ENCODE measurements at places on chromosomes 5 and 9.

- DNase-seq, result no peak
Observed at GRCh38 chr5:3891113-3891512, 295.5 kb downstream of the IRX1 start.

DNA sequence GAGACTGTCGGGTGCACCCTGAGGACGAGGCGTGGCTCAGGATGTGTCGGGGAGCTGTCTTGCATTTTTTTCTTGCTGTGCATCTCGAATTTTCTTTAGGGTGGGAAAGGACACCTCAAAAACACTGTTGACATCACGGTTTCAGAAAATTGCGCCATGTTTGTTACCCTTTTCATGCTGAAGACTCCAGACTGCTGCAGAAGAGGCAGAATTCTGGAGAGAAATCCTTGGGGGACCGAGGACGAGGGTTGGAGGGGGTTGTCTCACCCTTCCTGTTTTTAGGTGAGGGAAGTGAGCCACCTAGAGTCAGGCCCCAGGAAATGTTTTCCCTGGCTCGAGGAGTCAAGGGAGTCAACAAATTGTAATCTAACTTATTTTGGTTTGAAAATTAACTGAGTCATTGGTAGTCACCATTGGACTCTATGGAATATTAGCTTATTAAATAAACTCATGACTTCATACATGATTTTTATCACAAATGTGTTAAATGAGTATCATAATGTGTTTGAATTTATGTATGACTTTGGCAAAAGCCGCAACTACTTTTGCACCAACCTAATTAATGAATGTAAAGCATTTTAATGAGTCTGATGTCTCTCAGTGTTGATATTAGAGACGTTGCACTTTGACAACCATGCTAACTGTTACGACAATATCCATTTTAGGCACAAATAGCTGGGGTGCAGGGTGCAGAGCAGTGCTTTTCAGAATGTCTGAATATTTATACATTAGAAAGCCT is 724 bp upstream of the LYSMD3 start:
- peak; percentile 85 for DNase-seq

DNA sequence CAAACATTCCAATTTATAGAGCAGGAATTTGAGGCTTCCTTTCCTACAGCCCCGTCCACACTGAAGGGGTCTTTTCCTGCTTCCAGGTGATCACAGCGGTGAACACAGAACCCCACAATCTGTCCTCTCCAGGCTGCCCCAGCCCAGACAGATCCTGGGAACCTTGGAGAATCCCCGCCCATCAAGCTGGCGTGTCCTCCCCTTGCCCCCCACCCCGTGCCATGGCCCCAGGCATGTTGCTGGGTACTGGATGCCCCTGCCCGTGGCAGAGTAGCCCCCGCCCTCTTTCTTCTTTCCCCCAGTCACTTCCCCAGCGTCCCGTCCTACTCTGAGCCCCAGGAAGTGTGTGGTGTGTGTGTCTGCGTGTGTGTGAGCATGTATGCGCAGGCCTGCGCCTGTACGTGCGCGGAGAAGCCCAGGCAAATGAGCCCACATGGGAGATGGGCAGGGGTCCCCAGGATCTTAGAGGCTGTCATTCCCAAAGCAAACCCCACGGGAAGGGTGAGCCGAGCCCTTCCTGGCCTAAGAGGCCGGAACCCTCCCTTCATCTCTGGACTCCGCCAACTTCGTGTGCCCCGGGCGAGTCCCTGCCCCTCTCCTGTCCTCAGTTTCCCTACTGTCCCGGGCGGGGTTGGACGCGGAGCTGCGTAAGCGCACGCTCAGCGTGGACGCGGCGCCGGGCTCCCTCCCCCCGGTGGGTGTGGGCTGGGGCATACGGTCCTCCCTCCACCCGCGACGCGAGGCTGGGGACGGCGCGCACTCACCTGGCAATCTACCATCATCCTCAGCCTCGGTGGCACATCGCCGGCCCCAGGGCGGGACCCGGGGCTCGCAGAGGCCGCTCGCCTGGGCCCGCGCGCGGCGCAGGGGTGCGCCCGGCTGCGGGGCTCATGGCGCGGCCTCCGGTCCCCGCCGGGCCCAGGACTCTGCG is 15.2 kb downstream of the GBGT1 start:
- DNase-seq, result peak; percentile 41

GRCh38 chr9:2628919-2629318 is 7.3 kb downstream of the VLDLR start:
- DNase-seq, result no peak

GRCh38 chr5:131270809-131271208 is 7.0 kb downstream of the CDC42SE2 start:
- DNase-seq, result peak; percentile 34

DNA sequence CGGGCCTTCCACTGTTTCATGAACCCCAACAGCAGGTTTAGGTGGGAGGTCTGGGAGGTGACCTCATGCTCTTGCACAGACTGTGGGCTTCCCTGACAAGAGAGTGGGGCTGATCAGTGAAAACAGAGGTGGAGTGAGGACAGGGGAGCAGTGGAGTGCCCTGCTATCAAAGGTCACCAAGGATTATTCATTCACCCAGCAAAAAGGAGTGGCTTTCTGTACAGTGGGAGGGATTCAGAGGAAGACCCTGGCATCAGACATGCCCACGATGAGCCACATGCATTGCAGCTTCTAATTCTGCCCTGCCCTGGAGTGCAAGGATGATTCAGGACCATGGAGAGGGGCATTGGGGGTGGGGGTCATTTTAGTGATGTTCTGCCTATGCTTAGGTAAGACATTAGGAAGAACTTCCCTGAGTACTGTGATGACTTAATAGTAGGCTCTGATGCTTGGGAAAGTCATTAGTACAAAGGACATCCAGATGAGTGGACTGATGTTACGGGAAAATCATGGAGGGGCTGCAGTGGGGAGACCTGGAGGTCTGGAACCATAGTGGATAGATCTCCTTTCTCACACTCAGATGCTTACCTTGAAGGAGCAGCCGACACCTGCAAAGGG is 12.8 kb downstream of the TRAF1 start:
- DNase-seq, result no peak
